ENCODE measurements at places on chromosomes 3 and 15. TPM values are rescaled to one million over a fixed set of nuclear protein-coding genes. Genes with fewer than 3 reads are reported as not detected.

LRRC31 gene
- not detected for total RNA-seq

TLR9 gene
- total RNA-seq, result not detected

SLC15A2 gene
- 0.63 TPM for total RNA-seq

CISH gene
- total RNA-seq, result 3.8 TPM

SLC28A2 gene
- total RNA-seq, result not detected

ECE2 gene
- total RNA-seq, result not detected

HDAC11 gene
- total RNA-seq, result 17.3 TPM

TM6SF1 gene
- total RNA-seq, result 17.4 TPM

CPLX3 gene
- not detected for total RNA-seq

GRCh38 chr3:39651993-39652739, 157.2 kb upstream of the MYRIP start:
- DNase-seq, result no peak

DNA sequence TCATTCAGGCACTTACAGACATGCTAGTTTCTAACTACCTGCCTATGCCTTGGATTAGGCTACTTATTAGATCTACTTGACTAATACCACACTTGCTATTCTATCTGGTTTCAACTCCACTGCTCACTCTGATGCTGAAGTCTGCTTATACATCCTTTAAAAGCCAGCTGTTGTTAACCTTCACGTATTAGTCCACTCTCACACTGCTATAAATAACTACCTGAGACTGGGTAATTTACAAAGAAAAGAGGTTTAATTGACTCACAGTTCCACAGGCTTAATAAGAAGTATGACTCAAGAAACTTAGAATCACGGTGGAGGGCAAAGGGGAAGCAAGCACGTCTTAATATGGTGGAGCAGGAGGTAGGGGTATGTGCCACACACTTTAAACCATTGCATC, 47.7 kb upstream of the ANKRD28 start:
- DNase-seq, result no peak

GRCh38 chr3:192843723-192844485, 73.8 kb downstream of the MB21D2 start:
- DNase-seq, result no peak

- DNase-seq, result no peak
These were observed 235.0 kb downstream of the SLC9A9 start for GRCh38 chr3:143613226-143613625.

DNA sequence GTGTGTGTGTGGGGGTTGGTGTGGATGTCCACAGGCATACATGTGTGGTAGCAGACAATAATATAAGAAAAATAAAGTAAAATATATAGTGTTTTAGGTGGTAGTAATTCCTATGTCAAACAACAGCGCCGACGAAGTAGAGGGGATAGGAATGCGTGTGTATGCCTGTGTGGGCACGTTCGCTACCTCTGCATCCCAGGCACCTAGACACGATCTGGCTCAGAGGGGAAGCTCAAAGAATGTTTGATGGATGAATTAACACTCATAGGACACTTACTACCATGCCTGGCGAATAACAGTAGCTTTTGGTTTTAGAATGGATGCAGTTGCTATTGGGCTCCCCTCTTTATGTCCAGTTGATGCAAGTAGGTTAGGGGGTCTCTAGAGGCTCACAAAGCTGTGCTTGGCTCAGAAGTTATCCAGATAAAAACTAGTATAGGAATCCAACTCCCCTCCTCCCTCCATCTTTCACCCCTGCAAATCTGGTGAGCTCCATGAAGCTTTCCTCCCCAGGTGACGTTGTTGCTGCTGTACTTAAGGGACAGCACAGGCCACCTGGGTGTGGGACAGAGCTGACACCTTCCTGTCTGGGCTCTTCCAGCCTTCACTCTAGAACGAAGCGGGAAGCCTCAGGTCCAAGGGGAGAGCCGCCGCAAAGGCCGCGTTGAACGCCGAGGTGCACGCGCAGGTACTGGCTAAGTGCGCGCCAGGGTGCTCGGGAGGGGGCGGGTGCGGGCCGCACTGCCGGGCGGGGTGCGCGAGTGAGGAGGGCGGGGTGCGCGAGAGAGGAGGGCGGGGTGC, 192.6 kb upstream of the LYSMD4 start:
- DNase-seq, result no peak

DNA sequence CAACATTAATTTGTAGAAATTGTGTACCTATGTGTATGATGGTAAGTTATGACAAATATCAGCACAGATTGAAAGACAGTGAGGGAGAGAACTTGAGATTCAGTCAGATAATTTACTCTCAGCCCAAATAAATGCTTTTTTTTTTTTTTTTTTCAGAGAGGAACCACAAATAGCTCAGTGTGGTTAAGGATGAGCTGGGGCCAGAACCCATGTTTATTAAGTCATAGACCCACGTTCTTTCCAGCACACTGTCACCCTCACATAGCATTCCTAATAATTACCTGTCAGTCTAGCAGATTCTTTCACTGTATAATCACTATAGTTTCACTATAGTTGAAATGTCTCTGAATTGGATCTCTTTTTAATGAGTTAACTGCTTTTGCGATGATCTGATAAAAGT, 246.1 kb downstream of the ZIC1 start:
- no peak for DNase-seq

- DNase-seq, result no peak
These were observed 126.8 kb upstream of the ARHGEF3 start for GRCh38 chr3:56928379-56929068.

GRCh38 chr3:138078901-138079344, 36.5 kb downstream of the DZIP1L start:
- peak; percentile 82 for DNase-seq

All from kidney epithelial cell (primary cell).